Psoas muscle (tissue), 8 donors: ENCODE measurements at places on chromosomes 6 and 20. TPM values are rescaled to one million over a fixed set of nuclear protein-coding genes. Genes with fewer than 3 reads are reported as not detected.

DNA sequence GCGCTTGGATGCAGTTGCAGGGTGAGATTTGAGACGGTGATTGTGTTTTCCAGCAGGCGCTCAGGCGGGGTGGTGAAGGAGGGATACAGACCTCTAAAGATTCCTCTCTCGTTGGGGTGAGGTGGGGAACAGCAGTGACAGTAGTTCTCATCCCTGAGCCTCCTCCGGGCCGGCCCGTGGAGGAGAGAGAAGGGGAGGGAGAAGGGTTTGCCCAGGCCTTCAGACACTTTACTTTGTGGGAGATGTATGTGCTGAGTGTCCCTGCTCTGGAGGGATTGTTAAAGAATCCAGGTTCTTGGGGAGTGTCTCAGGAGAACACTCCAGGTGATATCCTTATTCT lies 41.0 kb downstream of the PSMB9 start:
- DNase-seq = no peak

- no peak for DNase-seq
Measured at GRCh38 chr6:106692112-106692818, 62.9 kb downstream of the QRSL1 start.

- no peak for DNase-seq
Measured at GRCh38 chr6:12266571-12266970, 23.6 kb upstream of the EDN1 start.

The RAD21L1 gene
- polyA plus RNA-seq = not detected

DNA sequence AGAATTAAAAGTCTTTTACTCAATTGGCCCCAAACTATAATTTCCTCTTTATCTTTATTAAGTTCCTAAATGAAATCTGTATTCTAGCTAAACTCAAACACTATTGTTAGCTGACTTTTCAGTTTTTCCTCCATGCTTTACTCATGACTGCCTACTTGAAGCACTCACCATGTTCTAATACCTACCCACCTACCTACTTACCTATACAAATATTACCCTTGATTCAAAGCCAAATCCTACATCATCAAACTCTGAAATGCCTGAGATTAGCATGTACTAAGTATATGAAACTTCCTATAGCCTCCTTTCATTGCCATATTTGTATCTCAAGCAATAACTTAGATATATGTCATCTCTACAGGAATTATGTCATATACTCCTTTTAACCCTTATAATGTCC lies 259.7 kb downstream of the HDGFL1 start:
- no peak for DNase-seq

The ZMYND8 gene
- polyA plus RNA-seq = 8.2 TPM

DNA sequence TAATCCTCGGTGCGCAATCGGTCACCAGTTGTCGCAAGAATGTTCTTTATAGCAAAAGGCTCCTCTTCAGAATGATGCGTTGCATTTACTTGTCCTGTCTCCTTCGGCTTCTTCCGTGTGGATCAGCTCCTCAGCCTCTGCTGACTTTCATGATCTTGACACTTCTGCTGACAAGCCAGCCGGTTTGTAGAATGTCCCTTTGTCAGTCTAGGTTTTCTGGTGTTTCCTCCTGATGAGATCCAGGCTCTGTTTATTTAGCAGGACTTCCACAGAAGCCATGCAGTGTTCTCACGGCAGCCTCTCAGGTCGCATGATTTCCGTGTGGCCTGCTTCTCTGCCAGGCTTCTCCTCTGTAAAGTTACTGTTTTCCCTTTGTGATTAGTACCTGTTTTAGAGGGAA lies 66.9 kb downstream of the STX11 start:
- no peak for DNase-seq

DNA sequence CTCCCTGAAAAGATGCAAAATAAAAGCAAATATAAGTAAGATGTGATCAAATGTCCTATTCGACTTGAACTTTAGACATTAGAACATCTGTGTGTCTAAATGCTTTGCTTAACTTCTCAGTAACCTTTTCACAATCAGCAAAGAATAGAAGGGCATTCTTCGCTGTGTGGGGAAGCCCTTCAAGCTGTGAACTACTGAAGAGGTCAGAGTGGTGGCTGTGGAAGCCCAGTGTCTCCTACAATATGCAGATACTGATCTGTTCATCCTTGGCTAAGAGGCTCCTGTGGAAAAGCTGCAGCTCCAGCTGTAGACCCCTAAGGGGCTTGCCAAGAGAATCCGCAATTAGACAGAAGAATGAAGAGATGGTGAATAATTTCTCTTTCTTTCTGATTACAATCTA lies 400.3 kb upstream of the SASH1 start:
- DNase-seq = no peak

GRCh38 chr6:3742426-3743344 lies 8.8 kb downstream of the PXDC1 start:
- peak; percentile 84 for DNase-seq

- no peak for DNase-seq
Measured at GRCh38 chr20:33181482-33182093, 13.6 kb downstream of the BPIFA2 start.

The CCN5 gene
- polyA plus RNA-seq = 14.8 TPM

DNA sequence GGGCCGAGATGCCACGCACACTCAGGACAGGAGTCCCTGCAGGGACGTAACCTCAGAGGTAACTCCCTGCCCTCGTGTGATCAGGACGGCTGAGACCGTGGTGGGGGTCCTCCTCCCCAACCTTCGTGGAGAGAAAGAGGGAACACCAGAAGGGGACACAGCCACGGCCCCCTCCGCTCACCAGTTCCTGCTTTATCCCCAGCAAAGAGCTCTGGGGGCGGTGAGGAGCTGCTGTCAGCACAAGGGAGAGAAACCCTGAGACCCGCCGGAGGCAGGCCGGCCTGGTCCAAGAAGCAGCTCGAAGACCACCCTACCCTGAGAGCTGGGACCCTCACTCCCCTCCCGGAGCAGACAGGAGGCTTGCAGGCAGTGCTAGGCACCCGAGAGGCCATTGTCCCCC lies 44.4 kb downstream of the SLC2A4RG start:
- DNase-seq = no peak

- DNase-seq = no peak
Measured at GRCh38 chr20:41345729-41346067, 5.1 kb downstream of the LPIN3 start.

The OR2H2 gene
- polyA plus RNA-seq = not detected

GRCh38 chr6:43753570-43754183 lies 16.3 kb upstream of the VEGFA start:
- DNase-seq = no peak

The NKX2-4 gene
- not detected for polyA plus RNA-seq

The SLC13A3 gene
- polyA plus RNA-seq = 0.32 TPM

DNA sequence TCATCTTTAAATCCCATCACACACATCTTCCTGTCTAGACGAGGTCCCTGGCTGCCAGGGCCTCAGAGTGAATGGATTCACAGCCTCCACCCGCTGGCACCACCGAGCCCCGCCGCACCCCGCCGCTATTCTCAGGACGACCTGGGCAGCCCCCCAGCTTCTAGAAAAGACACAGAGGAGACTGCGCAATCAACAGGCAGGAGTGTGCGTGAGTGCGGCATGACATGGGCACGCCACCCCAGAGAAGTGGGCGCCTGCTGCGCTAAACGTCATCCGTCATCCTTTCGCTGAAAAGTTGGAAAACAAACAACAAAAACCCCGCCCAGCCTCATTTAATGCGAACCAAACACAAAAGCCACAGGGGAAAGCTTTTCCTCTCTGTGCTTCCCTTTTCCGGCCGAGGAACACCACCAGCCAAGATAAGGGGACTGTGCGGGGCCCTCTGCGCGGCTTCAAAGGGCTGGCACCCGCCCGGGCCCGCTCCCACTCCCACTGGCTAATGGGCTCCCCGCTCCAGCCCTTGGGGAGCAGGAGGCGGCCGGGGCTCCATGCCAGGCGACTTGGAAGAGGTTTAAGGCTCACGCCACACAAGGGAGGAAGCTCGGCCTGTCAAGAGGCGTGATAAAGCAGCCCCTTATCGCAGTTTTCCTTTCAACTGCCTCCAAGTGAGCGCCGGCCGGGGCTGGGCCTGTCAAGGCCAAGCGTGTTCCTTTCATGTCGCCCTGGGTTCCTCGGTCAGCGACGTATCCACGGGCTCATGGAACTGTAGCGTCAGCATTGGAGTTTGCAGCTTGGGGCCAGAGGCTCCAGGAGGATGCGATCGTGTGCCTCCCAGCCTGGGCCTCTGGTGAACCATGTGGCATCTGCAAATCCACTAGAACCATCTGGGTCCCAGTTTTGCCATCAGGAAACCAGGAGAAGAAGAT lies 50.1 kb downstream of the NFATC2 start:
- DNase-seq = peak; percentile 61

DNA sequence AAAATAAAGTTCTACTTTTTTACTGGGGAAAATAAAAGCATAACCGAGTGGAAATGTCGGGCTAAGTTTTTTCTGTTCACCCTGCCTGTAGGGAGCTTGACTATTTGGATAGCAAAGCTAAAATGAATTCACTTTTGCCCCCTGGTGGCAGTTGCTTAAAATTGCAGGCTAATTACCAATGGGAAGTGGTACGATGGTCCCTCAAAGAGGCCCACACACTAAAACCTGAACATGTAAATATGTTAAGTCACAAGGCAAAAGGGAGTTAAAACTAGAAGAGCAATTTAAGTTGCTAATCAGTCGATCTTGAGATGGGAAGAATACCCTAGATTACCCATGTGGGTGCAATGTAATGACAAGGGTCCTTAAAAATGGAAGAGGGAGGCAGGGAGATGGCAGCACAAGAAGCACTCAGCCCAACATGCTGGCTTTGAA lies 916 bp upstream of the SUN5 start:
- no peak for DNase-seq

- DNase-seq = peak; percentile 75
Measured at GRCh38 chr6:160005861-160006540, 37.1 kb downstream of the IGF2R start.

GRCh38 chr6:138544501-138544900 lies 45.2 kb upstream of the NHSL1 start:
- DNase-seq = no peak

GRCh38 chr6:135703621-135704020 lies 147.9 kb upstream of the PDE7B start:
- no peak for DNase-seq

The RIMS1 gene
- 0.03 TPM for polyA plus RNA-seq

The NOTCH4 gene
- polyA plus RNA-seq = 10.4 TPM

- DNase-seq = peak; percentile 92
Measured at GRCh38 chr6:42050297-42051267, at the start of gene TAF8. TSS of gene TAF8 (plus strand) at chr6:42050524. CDS start at chr6:42050542, 18 bp downstream.

The FRK gene
- 0.10 TPM for polyA plus RNA-seq

GRCh38 chr6:53032849-53033248 lies 32.4 kb upstream of the FBXO9 start:
- DNase-seq = no peak

GRCh38 chr6:34278833-34279232 lies 30.0 kb upstream of the SMIM29 start:
- DNase-seq = no peak

The TSBP1 gene
- polyA plus RNA-seq = not detected

GRCh38 chr20:10637031-10637559 lies 36.7 kb downstream of the JAG1 start:
- DNase-seq = peak; percentile 55

- peak; percentile 60 for DNase-seq
Measured at GRCh38 chr20:34475979-34476736, 40.1 kb upstream of the DYNLRB1 start.

DNA sequence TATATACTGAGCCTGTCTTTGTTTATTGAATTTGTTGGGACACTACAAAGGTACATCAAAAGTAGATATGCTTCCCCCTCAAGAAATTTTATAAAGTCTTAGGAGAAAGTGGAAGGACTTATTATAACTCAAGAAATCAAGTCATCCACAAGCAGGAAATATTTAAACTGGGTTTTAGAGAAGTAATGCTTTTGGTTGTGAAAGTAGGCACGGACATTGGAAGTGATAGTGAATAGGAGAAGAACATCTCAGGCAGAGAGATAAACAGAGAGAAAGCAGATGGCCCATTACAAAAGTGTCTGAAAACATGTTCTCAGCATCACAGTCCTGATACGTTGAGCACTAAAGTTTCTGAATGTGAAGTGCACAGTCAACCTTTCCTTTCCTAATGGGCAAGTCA lies 415.6 kb upstream of the RNF217 start:
- DNase-seq = no peak

GRCh38 chr6:77716311-77716710 lies 63.5 kb downstream of the MEI4 start:
- DNase-seq = no peak

GRCh38 chr6:114087496-114087895 lies 116.5 kb upstream of the HDAC2 start:
- DNase-seq = no peak

DNA sequence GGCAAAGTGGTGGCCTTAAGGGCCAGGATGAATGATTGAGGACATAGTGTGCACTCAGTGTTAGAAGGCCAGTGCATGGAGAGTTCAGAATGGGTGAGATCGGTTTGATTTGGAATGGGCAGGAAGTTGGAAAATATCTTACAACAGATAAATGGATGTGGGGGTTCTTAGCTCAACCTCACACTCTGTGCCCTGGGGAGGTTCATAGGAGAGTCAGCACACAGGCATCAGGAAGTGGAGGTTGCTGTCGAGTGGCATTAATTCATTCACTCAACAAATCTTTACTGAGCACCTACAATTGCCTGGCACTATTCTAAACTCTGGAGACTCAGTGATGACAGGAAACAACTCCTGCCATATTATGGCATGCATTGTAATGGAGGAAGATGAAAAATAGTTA lies 313.7 kb upstream of the SUPT3H start:
- no peak for DNase-seq

DNA sequence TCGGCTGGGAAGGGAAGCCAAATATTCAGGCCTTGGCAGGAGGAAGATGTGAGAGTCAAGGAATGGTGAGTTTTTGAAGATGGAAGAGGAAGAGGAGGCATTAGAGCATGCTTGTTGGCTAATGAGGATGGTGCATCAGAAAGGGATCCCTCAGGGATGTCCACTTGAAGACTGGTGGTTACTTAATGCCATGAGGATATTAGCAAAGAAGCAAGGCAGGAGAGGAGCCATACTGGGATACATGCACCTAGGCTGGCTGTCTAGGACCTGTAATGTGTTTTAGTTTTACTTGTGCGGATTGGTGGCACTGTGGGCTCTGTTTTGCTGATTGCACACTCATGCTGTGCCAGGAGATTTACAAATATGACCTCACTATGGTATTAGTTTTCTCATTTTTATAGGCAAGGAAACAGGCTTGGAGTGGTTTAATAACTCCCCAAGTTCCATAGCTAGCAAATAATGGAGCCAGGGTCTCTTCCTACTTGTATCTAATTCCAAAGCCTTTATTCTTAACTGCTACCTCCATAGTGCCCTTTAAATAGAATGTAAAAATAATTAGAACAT lies 37.8 kb downstream of the NCOA7 start:
- no peak for DNase-seq

DNA sequence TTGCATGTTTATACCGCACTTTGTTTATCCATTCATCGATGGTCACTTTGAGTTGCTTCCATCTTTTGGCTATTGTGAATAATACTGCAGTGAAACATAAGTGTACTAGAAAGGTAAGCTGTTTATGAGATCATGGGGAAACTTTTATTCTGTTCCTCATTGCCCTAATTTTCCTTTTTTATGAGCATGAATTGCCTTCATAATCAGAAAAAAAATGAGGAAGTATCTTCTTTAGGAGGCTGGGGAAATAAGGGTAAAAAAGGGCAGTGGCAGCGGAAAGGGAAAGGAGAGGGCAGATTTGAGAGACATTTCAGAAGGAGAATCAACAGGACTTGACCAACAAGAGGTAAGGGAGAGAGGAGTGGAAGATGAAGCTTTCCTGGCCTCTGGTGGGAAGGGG lies 14.3 kb upstream of the SERINC3 start:
- DNase-seq = no peak
